ENCODE measurements at places on chromosomes 4 and X.
A peak's percentile ranks its signal among the peaks of the same experiment; 100 is the strongest.

- no peak for DNase-seq
These were observed 308.7 kb downstream of the GBA3 start for GRCh38 chr4:23001478-23001877.

DNA sequence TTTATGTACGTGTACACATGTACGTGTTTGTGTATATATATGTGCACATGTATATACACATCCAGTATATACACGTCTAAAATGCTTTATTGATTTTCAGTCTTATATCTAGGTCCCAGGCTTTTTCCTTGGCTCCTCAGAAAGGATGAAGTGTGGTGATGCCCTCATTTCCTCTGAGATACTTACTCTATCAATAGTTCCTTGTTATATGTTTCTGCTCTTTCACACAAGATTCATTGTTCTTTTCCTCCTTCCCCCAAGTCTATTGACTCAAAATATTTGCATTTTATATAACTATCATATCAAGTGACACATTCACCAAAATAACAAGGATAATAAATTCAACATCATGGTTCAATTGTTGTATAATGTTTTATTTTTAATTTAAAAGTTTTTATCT, 359.2 kb downstream of the EPHA5 start:
- no peak for DNase-seq

DNA sequence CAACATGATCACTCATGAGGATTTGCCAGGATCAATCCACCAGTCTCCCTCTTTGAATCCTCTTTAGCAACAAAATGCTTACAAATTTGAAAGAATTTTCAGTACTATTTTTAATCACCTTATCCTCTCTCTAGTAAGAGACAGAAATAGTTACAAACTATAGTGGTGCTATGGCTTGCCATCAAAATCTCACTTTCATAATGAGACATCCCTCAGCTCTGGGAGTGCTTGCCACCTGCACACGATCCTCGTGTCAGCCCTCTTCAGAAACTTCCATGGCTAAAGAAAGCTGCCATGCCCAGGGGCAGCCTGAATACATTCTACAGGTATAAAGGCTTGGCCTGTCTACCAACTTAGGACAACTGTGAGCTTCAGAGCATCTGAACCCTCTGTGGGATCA, 5.1 kb upstream of the DHX15 start:
- no peak for DNase-seq

DNA sequence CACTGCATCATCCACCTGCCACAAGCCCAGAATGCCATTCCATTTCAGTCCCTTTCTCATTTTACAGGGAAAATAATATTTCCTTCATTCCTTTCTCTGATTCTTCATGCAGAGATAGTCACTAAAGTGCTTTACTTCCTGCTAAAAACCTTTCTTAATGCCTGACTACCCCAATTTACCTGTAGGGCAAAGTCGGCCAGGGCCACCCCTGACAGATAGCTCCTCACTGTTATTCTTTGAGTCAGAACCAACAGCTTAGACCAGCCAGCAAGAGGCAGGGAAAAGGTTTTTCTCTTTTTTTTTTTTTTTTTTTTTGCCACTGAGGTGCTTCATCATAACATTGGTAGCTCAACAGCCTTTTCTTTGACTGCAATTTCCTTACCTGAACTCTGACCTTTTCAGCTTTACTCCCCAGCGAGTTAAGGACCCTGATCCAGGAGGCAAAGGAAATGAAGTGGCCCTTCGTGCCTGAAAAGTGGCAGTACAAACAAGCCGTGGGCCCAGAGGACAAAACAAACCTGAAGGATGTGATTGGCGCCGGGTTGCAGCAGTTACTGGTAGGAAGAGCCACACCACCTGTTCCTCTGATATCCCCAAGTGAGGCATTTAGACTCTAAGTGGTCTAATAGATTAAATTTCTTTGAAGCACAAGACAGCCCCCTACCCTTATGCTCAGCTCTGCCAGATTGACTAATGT, 85.0 kb downstream of the ALPK1 start:
- peak; percentile 65 for DNase-seq

DNA sequence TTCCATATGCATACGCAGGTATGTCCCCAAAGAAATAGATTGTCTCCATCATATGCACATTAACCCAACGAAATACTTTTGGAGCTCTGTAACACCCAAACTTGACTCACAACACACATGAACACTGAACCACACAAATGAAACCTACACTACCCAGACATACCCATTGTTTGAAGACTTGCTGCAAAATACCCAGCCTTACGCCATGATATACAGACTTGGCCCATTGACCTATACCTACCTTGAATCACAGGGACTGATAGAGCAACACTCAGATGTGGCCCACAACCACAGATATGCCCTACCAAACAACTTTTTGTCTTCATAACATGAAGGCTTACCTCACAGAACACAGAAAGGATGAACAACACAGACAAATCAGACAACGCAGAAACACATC, 15.9 kb downstream of the LINC00632 start:
- no peak for DNase-seq

GRCh38 chr4:119206178-119206577, 6.3 kb upstream of the USP53 start:
- DNase-seq = no peak

- no peak for DNase-seq
These were observed 42.1 kb upstream of the USP46 start for GRCh38 chr4:52701207-52701606.

DNA sequence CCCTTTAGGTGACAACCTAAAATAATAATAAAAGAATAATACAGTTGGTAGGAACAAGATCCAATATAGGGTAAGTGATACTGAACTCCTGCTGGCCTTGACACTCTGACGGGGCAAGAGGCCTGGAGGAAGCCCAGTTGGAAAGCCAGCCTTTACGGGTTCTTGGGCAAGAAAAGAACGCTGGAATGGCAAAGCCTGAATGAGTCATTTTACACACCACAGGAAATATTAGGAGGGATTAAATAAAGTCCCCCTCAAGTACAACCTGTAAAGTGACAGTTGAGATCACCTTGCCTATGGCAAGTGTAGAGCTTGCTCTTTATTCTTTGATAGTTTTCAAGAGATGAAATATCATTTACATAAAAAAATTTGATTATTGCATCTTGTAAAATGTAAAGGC, 244.5 kb upstream of the TLL1 start:
- DNase-seq = no peak

- DNase-seq = no peak
These were observed 265.3 kb downstream of the FRMPD4 start for GRCh38 chrX:12403474-12404082.

DNA sequence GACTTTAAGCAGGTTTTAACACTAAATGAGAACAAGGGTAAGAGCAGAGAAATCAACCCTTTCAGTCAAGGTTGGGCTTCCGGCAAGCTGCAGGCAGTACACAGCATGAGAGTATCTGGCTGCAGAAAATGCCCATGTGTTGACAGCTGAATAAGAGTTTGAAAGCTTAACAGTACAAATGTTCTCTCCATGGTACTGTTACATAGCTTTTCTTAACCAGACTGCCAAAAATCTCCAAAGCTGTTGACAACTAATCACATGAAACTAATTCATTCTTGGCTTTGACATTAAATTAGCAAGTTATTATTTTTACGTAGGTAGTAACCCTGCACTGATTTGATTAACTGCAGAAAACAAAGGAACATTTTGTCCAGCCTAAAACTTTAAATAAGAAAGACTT, 153.5 kb downstream of the SLC10A7 start:
- no peak for DNase-seq

DNA sequence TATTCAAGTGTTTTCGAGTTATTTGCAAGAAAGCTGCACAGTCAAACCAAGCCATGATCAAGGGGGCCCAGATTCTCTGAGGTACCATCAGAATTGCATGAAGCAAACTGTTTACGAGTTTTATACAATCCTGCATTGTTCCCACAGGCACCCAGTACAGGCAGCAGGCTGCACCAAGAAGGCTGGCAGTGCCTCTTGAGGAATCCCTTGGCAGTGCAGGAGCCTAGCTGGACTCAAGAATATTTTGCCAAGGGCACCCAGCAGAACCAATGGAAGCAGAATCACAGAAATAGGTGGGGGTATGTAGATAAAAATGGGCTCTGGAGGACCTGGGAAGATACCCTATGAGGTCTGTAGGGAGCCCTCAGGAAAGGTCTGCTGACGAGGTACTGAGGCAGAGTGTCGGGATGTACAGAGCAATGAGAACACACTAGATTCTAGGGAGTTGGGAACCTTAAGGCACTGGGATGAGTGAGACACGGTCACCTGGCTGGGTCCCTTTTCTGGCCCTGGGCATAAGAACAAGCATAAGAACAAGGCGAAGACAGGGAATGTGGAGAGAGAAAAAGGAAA, 2.5 kb upstream of the PLP1 start:
- DNase-seq = no peak

GRCh38 chr4:138761638-138762220, 253.9 kb upstream of the NOCT start:
- no peak for DNase-seq

GRCh38 chrX:10152086-10152485, 4.7 kb upstream of the CLCN4 start:
- DNase-seq = no peak

DNA sequence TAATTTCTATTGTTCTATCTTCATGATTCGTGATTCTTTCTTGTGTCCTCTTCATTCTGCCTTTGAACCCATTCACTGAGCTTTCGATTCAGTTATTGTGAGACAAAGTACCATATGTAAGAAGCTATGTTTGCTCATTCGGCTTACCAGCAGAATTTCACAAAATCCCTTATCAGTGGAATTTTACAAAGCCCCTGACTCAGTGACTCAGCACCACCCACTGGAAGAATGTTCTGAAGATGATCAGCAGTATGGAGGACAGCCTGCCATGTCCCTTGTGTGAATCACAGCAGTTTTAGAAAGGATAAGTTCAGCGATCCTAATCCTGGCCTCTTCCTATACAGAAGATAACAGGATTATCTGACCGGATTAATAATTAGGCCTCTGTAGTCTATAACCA, 5.8 kb upstream of the UXT start:
- DNase-seq = no peak

DNA sequence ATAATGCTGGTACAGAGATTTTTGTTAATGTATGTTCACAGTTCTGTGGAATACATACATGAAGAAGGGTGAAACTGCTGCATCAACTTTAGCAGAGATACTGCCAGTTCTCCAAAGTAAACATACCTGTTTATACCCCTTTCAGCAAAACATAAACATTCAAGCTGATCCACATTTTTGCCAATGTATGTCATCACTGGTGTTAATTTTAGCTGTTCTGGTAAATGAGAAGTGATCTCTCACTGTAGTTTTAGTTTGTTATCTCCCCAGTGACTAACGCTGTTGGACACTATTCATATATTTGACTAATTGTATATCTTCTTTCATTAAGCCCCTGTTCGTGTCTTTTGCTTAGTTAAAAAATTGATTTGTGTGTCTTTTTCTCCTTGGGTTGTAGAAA, 82.0 kb downstream of the HAUS3 start:
- no peak for DNase-seq

DNA sequence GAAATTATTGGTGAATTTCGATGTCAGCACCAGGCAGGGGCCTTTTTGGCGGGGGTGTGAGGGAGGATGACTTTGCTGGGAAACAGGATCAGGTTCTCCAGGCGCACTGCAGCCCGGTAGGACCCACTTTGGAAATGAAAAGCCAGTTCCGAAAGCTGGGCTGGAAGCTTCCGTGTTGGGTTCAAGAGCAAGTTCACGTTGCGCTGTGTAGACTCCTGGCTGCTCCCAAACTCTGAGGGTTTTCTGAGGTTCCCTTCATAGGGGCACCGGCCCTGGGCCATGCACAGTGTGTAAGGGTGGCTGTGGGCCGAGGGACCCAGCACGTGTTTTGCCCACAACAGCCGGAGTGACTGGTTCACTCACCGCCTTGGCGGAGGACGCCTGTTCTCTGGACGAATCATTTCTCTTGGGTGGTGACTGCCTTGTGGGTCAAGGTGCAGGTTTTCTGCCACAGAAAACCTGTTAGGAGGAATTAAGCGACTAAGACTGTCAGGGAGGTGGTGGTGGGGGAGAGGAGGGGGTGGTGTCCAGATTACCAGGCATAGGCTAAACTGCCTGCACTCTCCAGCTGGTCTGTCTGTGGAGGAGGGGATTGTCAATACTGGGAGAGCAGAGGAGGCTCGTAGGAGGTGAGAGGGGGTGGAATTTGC, 8.0 kb downstream of the SHOX start:
- no peak for DNase-seq

GRCh38 chr4:172666711-172667368, 501.8 kb upstream of the GALNT7 start:
- DNase-seq = no peak

GRCh38 chrX:56968980-56969379, 26.4 kb downstream of the SPIN3 start:
- DNase-seq = no peak

- no peak for DNase-seq
These were observed 1428.7 kb downstream of the PCDH18 start for GRCh38 chr4:136103616-136104015.

DNA sequence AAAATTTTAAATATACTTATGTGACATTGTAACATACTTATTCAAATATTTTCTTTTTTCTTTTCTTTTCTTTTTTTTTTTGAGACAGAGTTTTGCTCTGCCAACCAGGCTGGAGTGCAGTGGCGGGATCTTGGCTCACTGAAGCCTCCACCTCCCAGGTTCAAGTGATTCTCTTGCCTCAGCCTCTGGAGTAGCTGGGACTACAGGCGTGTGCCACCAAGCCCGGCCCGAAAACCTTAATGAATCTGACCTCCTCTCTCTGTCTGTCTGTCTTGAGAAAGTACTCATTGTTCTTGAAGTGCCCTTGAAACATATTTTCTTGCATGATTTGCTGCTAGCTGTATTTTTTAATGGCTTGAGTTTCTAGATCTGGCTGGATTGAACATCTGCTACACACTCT, 136.8 kb downstream of the ANAPC4 start:
- DNase-seq = no peak

DNA sequence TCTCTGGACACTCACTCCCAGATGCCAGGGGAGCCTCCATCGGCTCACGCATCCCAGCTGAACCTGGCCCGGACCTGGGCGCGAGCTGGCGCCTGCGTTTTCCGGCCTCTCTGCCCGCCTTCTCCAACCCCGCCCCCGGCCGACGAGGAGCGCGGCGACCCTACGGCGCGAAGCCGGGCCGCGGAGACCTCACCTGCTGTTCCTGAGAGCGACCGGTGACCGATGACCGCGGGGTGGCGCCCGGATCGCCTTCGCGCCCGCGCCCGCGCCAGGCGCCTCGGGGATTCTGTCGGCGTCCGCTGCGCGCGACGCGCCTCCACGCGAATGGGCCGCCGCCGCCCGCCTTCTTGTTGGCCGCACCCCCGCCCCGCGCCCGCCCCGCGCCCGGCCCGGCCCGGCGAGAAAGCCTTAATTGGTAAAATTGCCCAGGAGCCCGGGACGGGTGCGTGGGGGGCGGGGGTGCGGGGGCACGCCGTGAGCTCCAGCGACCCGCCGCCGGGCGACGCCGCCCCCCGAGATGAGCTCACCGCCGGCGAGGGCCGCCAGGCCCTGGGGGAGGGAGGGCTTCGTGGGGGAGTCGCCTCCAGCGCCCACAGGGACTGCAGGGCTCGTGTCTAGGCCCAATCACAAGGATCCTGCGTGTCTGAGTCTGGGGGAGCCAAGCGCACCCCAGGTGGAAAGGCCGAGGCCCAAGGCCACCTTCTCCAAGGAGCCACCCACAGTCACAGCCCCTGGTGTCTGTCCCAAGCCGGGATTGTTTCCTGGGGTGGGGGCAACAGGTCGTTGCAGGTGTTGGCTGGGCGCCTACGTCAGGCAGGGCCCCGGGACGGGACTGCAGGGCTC, at the start of gene FLNA:
TSS of gene FLNA (minus strand) at position 322 of the 843 bp plus-strand sequence. CDS start 3,389 bp downstream, outside the sequence.
- DNase-seq = no peak

- DNase-seq = no peak
These were observed 35.4 kb downstream of the FABP2 start for GRCh38 chr4:119286377-119287002.

Measured in NCI-H187 treated with DMSO at 0.1 percent for 48 hours (cell line).